ENCODE measurements at places on chromosomes 16 and 17. TPM values are rescaled to one million over a fixed set of nuclear protein-coding genes. Genes with fewer than 3 reads are reported as not detected.

KCNJ12 gene
- 0.06 TPM for polyA plus RNA-seq

ZNF629 gene
- polyA plus RNA-seq = 3.4 TPM

CAPNS2 gene
- 58.1 TPM for polyA plus RNA-seq

KCNH6 gene
- not detected for polyA plus RNA-seq

C16orf92 gene
- not detected for polyA plus RNA-seq

APOBR gene
- 1.2 TPM for polyA plus RNA-seq

TP53TG3D gene
- 1.5 TPM for polyA plus RNA-seq

SLC5A2 gene
- polyA plus RNA-seq = 1.3 TPM

IL32 gene
- polyA plus RNA-seq = 16.5 TPM

GGT6 gene
- 72.3 TPM for polyA plus RNA-seq

KRT12 gene
- polyA plus RNA-seq = not detected

DPEP1 gene
- polyA plus RNA-seq = not detected

TP53TG3C gene
- polyA plus RNA-seq = 0.28 TPM

NUPR1 gene
- 88.1 TPM for polyA plus RNA-seq

CTF1 gene
- 3.3 TPM for polyA plus RNA-seq

TPSG1 gene
- polyA plus RNA-seq = 0.15 TPM

KCNAB3 gene
- polyA plus RNA-seq = 2.3 TPM

RTN4RL1 gene
- polyA plus RNA-seq = 0.89 TPM

KRT31 gene
- 3.8 TPM for polyA plus RNA-seq

RAB26 gene
- 1.1 TPM for polyA plus RNA-seq

TOX3 gene
- polyA plus RNA-seq = 0.04 TPM

TAT gene
- not detected for polyA plus RNA-seq

EPN3 gene
- polyA plus RNA-seq = 40.5 TPM

TPSB2 gene
- polyA plus RNA-seq = 37.8 TPM

OTOP2 gene
- 0.77 TPM for polyA plus RNA-seq

LDAF1 gene
- 24.6 TPM for polyA plus RNA-seq

CD19 gene
- polyA plus RNA-seq = 0.41 TPM

CHD9NB gene
- polyA plus RNA-seq = 3.4 TPM

C16orf96 gene
- polyA plus RNA-seq = 0.04 TPM

CCL15 gene
- polyA plus RNA-seq = not detected

PGP gene
- 7.7 TPM for polyA plus RNA-seq

MYH8 gene
- not detected for polyA plus RNA-seq

PRSS36 gene
- polyA plus RNA-seq = 2.4 TPM

CIBAR2 gene
- not detected for polyA plus RNA-seq

KRTAP4-5 gene
- not detected for polyA plus RNA-seq

FZD2 gene
- 0.54 TPM for polyA plus RNA-seq

FBXO31 gene
- 10.4 TPM for polyA plus RNA-seq

HP gene
- polyA plus RNA-seq = 0.29 TPM

WNT9B gene
- polyA plus RNA-seq = 0.06 TPM

TPSD1 gene
- polyA plus RNA-seq = 1.5 TPM

GNG13 gene
- not detected for polyA plus RNA-seq

Measured in esophagus (tissue), 2 donors.